ENCODE measurements at places on chromosomes 2 and 18.

- DNase-seq: no peak
Measured at GRCh38 chr2:33014268-33014667, 67.5 kb downstream of the LTBP1 start.

GRCh38 chr2:8346706-8347430 lies 335.0 kb upstream of the ID2 start:
- no peak for DNase-seq

- DNase-seq: no peak
Measured at GRCh38 chr2:235626658-235627057, 132.8 kb downstream of the AGAP1 start.

DNA sequence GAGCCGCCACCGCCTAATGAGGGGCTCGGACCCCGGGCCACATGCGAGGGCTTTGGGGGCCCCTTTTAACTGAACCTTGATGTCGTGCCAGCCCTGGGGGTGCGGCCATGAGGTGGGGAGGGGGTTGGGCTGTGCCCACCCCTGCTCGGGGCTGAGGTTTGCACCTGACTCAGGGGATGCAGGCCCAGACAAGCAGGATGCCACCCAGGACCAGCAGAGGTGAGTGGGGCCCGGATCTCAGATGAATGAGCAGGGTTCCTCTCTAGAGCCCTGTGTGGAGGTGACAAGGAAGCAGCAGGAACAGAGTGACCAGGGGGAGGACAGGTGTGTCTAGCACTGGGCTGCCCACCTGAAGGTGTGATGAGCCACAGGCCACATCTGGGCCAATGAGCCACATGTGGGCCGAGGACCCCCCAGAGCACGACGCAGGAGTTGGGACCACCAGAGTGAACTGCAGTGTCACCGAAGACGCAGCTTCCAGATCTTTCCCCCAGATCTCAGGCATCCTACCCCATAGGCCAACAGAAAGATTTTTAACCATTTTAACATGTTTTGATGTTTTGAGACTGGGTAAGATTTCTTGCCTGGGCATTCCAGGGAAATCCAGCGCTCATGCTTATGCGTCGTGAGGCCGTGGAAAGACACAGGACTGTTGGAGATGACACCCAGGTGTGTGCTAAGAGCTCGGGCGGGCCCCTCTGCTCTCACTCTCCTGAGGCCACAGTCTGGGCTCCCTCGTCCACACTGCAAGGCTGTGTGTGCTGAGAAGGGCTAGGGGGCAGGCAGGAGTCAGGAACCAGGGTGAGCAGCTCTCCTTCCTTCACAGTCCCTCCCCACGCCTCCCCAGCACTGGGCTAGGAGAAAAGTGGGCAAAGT lies 73.6 kb downstream of the DDX1 start:
- no peak for DNase-seq

DNA sequence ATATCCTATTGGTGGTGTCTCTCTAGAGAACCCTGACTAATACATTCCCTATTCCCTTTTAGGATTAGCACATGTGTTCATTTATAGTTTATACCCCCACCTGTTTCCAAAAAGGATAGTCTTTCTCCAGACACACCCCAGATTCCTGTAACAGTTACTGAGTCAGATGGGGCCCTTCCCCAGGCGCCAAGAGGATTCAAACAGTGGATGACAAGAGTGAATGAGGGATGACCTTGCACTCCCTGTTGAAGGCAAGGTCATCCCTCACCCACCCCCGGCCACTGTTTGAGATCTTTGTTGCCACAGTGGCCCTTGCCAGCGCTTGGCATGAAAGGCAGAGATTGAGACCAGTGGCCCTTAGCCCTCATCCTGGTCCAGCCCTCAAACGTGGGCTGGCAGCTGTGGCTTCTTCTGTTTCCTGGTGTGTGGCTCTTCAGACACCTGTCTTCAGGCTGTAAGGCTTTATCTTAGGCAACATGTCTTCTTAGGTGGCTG lies 15.3 kb upstream of the REEP1 start:
- no peak for DNase-seq

DNA sequence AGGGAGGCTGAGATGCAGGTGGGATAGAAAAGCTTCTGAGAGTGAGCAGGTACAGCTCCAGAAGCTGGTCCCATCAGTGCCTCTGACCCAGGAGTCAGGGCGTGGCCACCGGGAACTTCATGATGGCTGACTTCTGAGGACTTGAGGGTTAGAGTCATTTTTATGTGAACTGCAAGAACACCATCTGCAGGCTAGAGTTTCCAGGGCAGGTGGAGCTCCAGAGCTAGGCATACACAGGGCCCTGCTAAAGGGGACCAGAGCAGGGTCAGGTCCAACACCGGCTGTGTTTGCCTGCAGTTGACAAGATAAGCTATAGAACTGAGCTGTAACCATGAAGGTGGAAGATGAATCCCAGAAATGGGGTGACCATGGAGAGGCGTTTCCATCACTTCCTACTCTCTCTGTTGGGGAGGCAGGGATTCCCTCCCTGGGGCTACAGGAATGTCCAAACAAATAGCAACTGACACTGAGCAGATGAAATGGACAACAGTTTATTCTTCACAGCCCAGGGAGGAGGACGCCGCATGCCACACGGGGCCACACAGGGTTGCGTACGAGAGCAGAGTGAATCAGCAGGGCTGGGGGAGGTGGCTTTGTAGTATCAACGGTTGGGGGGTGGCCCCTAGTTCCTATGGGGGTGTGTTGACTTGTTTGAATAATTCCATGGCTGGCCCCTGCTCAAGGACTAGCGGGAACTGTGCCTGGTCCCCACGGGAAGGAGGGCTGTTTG lies 77.6 kb upstream of the ZNF516 start:
- no peak for DNase-seq

GRCh38 chr2:34408100-34408499 lies 809.0 kb upstream of the FAM98A start:
- DNase-seq: no peak
